ENCODE measurements at places on chromosomes 16 and 17.
A peak's percentile ranks its signal among the peaks of the same experiment; 100 is the strongest.

DNA sequence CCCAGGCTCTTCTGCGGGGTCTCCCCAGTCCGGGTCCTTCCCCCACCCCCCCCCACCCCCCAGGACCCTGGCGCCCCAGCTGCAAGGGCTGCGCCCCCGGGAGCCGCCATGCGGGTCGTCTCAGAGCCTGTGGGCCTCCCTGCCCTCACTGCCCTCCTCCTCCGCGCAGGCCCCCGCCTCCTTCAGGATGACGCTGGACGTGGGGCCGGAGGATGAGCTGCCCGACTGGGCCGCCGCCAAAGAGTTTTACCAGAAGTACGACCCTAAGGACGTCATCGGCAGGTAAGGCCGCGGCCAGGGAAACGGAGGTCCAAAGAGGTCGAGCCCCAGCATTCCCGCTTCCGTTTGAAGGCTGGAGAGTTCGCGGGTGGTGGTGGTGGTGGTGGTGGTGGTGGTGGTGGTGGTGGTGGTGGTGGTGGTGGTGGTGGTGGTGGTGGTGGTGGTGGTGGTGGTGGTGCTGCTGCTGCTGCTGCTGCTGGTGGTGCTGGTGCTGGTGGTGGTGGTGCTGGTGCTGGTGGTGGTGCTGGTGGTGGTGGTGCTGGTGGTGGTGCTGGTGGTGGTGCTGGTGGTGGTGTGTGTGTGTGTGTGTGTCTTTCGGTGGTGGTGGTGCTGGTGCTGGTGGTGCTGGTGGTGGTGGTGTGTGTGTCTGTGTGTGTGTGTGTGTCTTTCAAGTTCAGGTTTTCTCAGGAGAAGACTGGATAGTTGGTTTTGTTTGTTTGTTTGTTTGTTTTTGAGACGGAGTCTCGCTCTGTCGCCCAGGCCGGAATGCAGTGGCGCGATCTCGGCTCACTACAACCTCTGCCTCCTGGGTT lies 615 bp downstream of the PHKG2 start:
- DNase-seq = peak; percentile 71

- peak; percentile 69 for DNase-seq
These were observed 29.4 kb downstream of the GRB7 start for GRCh38 chr17:39767147-39767546.

- DNase-seq = peak; percentile 60
These were observed 11.8 kb downstream of the LASP1 start for GRCh38 chr17:38881600-38882191.

GRCh38 chr17:17082878-17083277 lies 40.6 kb downstream of the MPRIP start:
- DNase-seq = no peak

DNA sequence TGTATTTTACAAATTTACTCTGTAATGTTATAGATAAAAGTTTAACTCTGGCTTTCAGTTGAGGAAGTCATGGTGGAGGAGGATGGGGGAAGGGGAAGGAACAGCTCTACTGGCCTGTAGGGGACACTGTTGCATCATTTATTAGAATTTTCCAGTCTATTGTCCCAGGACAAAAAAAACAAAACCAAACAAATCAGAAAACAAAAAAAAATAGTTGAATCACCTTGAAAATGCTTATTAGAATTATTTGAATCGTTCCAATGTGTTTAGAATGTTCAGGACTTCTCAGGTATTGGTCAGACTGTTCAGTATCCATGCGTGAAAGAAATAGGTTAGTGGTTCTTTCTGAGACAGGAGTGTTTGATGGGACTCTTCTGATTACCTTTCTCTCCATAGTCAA lies 242.0 kb downstream of the FTO start:
- peak; percentile 10 for DNase-seq

- DNase-seq = no peak
These were observed 80.9 kb downstream of the PARN start for GRCh38 chr16:14548933-14549788.

- DNase-seq = no peak
These were observed 65.1 kb downstream of the SDR42E1 start for GRCh38 chr16:81946206-81946605.

- DNase-seq = no peak
These were observed 4.4 kb downstream of the MAP3K3 start for GRCh38 chr17:63626551-63627180.

GRCh38 chr17:57861790-57862693 lies 12.2 kb upstream of the MRPS23 start:
- no peak for DNase-seq

DNA sequence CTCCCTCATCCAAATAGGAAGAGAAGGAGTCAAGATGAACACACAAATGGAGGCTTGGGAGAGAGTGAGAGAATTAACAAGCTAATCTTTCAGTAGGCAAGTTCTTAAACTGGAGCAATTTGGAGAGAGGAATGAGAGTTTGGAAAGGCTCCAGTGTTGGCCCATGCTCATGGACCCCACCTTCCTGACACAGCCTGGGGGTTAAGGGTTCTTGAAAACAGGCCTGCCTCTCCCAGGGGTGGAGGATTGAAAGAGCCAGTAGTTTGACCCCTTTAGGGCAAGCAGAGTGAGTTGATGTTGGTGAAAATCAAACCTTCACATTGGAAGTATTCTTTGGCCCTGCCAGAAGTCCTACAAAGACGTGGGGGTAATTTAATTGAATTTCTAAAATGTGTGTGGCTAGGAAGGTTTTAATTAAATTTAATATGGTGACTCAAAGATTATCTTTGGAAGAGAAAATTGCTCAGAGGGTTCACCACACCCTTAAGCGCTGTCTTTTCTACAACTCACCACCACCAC lies 5.8 kb downstream of the HOXB3 start:
- DNase-seq = no peak

- DNase-seq = no peak
These were observed 26.0 kb upstream of the ERN1 start for GRCh38 chr17:64155751-64156544.

DNA sequence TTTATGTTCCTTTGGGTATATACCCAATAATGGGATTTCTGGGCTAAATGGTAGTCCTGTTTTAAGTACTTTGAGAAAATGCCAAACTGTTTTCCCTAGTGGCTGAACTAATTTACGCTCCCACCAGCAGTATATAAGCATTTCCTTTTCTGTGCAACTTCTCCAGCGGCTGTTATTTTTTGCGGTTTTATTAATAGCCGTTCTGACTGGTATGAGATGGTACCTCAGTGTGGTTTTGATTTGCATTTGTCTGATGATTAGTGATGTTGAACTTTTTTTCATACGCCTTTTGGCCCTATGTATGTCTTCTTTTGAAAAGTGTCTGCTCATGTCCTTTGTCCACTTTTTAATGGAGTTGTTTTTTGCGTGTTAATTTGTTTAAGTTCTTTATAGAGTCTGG lies 25.8 kb upstream of the TEKT1 start:
- DNase-seq = no peak

GRCh38 chr17:3828151-3828851 lies 17.7 kb downstream of the NCBP3 start:
- no peak for DNase-seq

DNA sequence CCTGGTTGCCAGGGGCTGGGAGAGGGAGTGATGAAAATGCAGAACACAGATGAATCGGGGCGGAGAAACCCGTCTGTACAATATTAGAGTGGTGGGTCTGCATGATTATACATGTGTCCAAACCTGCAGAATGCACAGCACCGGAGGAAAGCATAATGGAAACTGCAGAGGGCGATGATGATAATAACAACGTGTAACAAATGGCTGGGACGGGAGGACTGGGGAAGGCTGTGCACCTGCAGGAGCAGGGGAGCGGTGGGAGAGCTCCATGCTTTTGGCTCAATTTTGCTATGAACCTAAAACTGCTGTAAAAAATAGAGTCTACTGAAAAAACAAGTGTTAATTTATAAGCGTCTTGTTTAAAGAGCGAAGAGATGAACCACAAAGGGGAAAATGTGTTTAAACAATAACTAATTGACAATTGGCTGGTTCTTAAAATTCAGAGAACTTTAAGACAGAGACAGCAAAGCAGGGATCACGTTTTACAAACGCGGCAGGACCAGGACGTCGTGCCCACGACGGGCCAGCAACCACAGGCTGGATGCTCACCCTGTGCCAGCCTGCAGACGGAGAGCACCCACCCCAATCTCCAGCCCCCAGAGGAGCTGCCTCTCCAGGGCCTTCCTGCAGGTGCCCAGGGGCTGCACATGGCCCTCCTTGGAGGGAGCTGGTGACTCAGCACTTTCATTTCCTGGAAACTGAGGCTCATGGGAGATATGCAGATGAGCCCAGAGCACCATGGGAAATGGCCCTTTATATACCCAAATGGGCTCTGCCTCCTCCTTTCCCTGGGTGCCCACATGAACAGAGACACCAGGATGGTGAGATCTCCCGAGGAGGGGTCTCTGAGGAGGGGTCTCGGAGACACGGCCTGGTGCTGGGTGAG lies at the start of gene TEX19:
Gene TEX19 (plus strand): TSS at position 783 of the 886 bp plus-strand sequence. CDS start 2,904 bp downstream, outside the sequence.
- no peak for DNase-seq

- DNase-seq = no peak
These were observed 4.0 kb downstream of the SKA2 start for GRCh38 chr17:59151006-59151405.

- no peak for DNase-seq
These were observed 1.8 kb downstream of the SALL1 start for GRCh38 chr16:51149251-51149661.

GRCh38 chr17:17440938-17441675 lies 35.7 kb upstream of the MED9 start:
- no peak for DNase-seq

- no peak for DNase-seq
These were observed 111.8 kb upstream of the NOG start for GRCh38 chr17:56481659-56482058.

GRCh38 chr17:47654991-47655390 lies 5.3 kb downstream of the KPNB1 start:
- DNase-seq = no peak

DNA sequence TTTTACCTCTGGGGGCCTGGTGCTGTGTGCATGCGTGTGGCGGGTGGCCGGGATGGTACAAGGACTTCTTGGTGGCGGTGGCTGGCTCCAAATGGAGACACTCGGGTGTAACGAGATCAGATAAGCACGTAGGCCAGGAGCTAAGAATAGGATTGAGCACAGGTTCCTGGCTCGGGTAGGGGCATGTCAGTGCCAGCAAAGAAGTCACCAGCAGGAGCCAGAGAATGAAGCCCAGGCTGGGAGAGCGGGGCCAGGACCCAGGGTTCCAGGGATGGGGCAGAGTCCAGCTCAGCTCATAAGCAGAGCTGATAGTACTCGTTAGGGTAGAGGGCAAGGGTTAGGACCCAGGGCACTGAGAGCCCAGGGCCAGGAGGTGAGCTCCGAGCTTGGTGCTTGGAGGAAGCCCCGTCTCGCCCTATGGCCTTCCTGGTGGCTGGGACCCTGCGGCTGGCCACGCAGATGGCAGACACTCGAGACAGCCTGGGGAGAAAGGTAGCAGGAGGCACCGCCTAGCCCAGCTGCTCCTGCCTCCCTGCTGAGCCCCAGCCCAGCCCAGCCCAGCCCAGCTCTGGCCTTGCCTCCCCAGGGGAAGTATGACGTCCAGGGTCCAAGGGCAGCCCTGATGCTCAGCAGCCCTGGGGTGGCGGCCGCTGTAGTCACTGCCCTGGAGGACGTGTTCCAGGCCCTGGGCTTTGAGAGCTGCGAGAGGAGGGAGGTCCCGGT lies 8.9 kb downstream of the ZNF213 start:
- no peak for DNase-seq

DNA sequence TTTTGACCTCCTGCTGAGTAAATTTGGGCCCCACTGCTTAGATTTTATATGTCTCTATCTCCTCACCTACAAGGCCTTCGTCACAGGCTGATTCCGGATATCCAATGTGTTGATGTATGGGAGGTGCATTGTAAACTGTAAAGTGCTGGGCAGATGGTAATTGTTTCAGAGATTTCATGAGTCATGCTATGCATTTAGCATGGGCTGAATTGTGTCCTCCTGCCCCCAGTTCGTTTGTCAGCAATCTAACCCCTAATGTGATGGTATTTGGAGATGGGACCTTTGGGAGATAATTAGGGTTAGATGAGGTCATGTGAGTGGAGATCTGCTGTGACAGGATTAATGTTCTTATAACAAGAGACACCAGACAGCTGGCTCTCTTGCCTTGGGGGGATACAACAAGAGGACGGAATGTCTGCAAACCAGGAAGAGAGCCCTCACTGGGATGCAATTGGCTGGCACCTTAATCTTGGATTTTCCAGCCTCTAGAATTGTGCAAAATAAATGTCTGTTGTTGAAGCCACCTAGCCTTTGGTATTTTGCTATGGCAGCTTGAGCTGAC lies 101.8 kb upstream of the NLRP1 start:
- DNase-seq = no peak

DNA sequence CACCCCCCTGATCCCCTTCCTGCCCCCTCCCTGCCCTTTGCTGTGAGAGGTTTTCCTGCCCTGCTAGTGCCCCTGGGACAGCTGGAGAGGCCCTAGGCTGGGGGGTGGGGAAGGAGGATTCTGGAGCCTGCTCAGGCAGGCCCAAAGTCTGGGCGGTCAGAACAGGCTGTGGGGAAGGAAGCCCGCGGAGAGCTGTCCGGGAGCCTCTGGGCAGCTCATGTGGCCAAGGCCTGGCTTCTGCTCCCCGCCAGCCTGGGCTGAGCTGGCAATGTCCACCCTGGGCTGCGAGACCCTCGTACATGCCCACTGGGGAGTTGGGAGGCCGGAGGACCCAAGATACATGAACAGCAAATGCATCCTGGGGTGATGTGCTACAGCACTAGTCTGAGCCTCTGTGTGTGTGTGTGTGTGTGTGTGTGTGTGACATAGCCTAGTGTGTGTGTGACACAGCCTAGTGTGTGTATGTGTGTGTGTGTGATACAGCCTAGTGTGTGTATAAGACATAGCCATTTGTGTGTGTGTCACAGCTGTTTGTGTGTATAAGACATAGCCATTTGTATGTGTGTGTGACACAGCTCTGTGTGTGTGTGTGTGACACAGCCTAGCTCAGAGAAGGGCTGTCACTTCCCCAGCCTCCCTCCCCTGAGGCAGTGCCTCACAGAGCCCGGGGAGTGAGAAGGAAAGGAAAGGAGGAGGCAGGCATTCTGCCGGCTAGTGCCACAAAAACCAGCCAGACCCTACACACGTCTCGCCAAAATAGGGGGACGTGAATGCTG lies 201.4 kb upstream of the CIBAR2 start:
- no peak for DNase-seq

- DNase-seq = no peak
These were observed 38.0 kb downstream of the CA10 start for GRCh38 chr17:52120465-52120864.

DNA sequence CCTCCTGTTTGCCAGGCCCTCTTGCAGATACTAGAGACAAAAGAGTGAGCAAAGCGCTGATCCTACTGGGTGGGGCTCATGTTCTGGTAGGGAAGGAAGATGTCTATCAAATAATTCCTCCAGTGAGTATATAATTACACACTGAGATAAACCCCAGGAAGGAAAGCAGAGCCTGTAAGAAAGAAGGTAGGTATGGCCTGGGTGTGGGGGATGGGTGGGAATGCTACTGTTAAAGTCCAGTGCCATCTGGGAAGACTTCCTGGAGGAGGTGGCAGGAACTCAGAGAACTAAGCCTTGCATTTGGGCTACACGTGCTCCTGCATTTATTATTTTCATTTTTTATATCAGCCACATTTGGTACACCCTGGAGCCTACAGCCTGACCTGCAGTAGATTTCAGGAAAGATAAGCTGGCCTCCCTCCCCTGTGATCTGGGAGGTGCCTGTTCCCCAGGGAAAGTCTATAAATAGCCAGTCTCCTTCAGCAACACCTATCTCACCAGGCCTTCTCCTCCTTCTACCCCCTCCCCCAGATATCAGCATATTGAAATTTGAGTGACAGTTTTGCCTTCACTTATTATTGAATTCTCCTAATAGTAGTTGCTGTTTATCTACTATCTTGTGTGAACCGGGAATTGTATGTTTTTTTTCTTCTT lies 11.5 kb downstream of the ATP2C2 start:
- DNase-seq = no peak

Measured in immature natural killer cell (primary cell).